ENCODE measurements at places on chromosomes 13 and 19.

- no peak for DNase-seq
Measured at GRCh38 chr13:114053026-114053425, 79.2 kb upstream of the C13orf46 start.

DNA sequence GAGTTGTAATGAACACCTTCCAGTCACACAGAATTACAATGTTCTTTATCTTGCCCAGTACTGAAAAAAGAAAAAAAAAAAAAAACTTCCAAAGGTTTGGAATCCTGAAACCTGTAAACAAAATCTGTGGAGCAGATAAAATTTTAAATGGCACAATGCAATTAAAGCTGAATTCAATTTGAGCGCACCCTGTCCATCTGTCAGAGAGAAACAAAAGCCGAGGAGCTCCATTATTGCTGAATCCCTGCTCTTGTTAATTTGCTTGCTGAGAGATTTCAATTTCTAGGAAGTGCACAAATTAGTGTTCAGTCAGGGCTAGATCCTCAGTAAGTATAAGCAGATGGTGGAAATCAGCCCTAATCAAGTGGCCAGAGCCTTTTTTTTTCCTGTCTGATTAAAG, 65.2 kb downstream of the DACH1 start:
- no peak for DNase-seq

DNA sequence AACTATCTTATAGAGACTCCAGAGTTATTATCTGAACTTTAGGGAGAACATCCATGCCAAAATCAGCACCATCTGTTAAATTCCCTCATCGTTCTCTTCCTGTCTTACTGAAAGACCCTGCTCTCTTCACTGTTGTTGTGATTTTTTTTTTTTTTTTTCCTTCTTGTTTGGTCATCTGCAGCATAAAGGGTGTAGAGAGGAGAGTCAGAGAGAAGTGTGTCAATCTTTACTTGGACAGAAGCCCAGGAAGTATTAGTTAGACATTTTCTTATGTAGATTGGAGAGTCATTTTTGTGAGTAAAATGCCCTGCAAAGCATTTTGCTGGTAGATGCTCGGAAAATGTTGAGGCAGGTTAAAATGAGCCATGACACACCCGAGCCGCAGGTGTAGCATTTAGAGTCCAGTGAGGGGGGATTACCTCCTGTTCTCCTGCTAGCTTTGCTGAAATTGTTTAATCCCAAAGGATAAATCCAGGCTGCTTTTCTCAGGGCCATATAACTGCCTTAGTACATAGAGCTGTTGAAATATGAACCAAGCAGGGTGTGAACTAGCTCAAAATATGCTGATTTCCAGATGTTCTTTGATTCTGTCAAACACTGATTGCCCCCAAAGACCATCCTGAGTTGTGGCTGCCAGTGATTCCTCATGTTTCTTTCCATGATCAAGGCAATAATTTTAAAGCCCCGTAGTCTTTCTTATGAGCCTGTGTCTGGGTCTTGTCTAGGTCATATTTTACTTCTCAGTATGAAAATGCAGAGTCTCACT, 143.5 kb downstream of the DCT start:
- DNase-seq = no peak

DNA sequence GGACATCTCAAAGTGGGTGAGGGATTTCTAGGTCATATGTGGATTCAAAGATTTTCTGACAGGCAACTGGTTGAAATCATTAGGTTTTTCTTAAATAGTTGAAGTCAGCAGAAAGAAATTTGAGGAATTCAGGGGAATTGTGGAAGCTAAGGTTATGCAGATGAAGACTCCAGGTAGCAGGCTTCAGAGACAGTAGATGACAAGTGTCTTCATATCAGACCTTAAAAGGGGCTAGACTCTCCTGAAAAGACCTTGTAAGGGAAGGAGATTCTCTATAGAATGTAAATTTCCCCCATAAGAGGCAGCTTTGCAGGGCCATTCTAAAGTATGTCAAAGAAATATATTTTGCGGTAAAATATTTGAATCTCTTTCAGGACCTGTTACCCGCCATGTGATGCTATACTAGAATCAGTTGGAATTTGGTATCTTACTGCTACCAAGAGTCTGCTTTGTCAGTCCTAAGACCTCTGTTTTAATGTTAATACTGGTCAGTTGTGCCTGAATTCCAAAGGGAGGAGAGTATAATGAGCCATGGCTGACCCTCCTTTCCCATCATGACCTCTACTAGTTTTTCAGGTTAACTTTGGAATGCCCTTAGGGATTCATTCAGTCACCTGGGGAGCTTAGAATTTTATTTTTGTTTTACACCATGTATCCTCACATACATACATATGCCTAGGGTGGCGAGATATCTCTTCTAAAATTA, 1115.5 kb upstream of the SLC10A2 start:
- no peak for DNase-seq

GRCh38 chr13:30715837-30716236, 19.5 kb upstream of the ALOX5AP start:
- no peak for DNase-seq

- DNase-seq = no peak
Measured at GRCh38 chr19:33458171-33458633, 63.4 kb downstream of the PEPD start.

- DNase-seq = no peak
Measured at GRCh38 chr19:50202386-50202785, 1.0 kb upstream of the MYH14 start.

DNA sequence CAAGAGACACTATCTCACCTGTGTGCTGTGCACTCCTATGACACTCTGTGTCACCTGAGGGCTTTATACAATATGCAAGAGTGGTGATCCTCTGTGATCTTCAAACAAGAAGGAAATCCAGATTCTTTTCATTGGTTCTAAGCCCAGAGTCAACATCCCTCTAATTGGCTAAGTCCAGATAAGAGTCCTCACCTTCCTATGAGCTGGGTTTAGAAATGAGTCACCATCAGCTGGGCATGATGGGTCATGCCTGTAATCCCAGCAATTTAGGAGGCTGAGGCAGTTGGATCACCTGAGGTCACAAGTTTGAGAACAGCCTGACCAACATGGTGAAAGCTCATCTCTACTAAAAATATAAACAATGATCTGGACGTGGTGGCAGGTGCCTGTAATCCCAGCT, 144.4 kb downstream of the ZNF675 start:
- DNase-seq = no peak

GRCh38 chr13:80339912-80340650, 845 bp downstream of the SPRY2 start:
- DNase-seq = no peak

- DNase-seq = no peak
Measured at GRCh38 chr19:18848878-18849661, 17.3 kb downstream of the UPF1 start.

GRCh38 chr19:1237754-1238368, at the start of gene CBARP:
TSS of gene CBARP (minus strand) at chr19:1238005. CDS start at chr19:1236100, 1,905 bp downstream.
- no peak for DNase-seq

DNA sequence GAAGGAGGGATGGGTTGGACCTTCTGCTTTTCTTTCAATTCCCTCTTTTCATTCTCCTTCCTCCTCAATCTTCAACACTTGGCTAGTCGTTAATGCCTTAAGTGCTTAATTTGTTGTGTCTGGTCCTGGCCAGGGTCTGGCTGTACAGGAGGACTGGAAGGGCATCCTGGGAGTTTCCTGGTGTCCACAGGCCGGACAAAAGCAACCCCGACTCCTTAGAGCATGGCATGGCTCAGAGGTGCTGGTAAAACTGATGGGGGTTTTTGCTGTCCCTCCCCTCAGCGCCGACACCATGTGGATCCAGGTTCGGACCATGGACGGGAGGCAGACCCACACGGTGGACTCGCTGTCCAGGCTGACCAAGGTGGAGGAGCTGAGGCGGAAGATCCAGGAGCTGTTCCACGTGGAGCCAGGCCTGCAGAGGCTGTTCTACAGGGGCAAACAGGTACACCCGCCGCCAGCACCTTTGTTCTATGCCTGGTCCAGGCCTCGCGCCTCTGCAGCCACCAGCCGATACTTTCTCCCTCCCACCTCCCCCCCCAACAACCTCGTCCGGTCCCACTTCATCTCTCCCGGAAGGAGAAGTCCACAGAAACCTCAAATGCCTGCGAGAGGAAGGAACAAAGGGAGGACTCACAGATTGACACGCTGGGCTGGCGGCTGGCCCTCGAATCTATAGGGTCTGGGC, 1.4 kb downstream of the UHRF1 start:
- DNase-seq = peak; percentile 58
